ENCODE measurements at places on chromosomes 4 and X.

DNA sequence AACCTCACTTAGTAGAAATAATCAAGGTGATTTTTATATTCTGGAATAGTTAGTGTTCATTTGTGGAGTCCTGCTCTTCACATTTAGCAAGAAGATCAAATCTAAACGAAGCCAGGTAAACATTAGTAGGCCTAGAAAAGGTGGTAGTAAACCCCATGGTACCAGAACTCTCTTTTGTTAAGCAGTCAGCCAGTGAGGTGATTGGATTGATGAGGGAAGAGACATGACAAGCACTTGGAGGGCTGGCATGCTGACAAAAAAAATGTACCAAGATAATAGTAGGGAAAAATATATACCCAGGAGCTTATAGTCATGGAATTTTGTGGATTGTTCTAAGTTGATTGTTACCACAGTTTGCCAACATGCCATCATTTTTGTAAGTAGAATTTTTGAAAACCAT lies 163.8 kb downstream of the BANK1 start:
- DNase-seq, result no peak

DNA sequence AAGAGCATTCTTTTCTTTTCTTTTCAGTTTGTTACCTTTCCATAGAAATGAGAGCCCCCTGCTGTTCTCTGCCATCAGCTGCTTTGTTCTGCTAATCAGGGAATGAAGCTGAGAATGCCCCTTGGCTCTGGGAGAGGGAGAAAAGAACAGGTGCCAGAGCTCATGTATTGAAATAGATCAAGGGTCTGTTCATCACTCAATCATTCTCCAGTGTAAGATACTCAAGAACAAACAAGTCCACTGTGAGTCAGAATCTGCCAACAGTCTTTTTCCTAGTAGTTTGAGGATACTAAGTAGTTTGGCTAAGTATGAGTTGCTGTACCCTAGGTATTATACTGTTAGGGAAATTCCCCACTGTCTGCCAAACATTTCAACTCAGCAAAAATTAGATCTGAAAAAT lies 144.3 kb downstream of the RTL3 start:
- no peak for DNase-seq

DNA sequence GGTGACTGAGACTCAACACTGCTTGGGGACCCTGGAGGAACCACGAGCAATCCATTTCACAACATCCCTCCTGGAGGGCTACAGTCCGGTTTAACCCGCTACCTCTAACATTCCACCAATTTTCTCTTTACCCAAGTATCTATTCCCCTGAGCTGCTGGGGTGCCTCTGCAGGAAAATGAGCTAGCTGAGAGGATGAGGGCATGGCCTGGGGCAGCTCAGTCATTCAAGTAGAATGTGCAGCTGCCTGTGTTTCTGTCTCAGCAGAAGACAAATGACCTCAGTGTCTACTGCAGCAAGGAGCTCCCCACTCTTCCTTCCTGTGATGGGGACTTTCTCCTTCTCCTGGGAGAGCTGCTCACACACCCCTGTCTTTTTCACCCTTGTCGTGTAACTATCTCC lies 120.8 kb downstream of the ZNF518B start:
- DNase-seq, result no peak

DNA sequence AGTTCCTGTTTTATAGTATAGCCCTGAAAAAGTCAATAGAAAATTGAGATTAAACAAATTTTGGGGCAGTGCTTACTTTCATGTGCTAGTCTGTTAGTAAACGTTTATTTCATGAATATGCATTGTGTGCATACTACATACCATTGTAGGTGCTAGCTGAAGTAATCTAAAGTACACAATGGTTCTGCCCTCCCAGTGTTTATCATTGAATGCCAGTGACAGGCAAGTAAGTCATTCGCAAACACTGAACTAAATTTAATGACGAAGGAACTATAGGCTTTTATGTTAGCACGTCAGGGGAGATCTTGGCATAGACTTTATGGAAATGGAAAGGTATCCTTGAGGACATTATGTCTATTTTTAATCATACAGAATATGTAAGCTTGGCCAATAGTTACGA lies 426.9 kb upstream of the EPHA5 start:
- DNase-seq, result no peak

DNA sequence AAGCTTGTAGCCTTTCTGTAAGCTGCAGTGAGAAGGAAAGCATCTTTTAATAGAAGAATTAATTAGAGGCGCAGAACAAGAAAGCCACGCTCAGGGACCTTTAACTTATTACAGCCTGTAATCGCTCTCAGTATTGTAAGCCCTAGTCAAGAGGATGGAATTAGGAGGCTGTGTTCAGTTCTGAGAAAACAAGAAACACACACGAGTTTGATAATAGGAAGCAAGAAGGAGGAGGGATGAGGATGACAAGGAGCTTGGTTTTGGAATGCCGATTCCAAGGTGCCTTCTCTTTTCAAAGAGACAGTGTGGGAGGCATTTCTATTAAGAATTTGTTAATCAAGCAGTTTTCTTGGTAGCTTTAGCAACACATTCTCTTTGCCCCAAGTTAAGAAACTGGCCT lies 69.3 kb downstream of the NYX start:
- DNase-seq, result no peak

DNA sequence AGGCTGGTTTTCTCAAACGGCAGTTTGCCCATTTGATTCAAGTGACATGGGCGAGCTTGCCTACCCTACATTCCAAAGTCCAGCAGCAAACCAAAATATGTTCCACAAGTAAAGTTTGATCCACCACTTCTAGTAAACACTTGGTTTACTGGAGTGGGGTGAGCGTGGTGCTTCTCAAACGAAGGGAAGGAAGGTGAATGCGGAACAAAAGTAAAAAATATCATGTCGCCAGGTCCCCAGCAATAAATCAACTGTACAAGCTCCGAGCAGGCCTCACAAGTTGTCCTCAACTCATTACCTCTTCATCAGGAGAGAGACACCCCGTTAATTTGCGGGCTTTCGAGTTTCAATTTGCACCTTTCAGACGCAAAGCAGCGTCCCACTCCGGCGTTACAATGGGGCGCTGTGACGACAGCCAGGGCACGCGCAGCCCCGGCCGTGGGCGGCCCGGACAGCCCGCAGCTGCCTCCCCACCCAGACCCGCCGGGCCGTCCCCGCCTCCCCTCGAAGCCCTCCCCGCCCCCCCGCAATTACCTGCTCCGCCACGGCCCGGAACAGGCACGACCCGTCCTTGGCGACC lies 1.0 kb downstream of the OTUD4 start:
- DNase-seq, result peak; percentile 80

- DNase-seq, result no peak
Measured at GRCh38 chr4:726838-727237, 21.2 kb downstream of the PCGF3 start.

DNA sequence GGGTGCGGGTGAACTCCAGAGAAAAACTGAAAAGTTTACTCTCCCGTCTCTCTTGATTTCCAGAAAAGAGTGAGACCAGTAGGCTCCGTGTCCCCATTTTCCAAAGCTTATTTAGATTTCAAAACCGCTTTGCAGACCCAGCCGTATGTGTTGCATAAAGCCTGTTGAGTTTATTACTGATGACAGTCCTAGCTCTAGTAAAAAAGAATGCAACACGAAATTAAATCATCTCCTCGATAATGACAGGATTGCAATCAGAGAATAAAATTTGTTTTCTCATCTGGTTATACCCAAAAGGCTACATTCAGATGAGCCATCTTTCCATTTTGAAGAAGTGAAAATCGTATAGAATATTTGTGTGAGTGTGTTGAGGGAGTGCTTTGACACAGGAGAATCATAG lies 16.1 kb upstream of the VCX3A start:
- DNase-seq, result no peak

DNA sequence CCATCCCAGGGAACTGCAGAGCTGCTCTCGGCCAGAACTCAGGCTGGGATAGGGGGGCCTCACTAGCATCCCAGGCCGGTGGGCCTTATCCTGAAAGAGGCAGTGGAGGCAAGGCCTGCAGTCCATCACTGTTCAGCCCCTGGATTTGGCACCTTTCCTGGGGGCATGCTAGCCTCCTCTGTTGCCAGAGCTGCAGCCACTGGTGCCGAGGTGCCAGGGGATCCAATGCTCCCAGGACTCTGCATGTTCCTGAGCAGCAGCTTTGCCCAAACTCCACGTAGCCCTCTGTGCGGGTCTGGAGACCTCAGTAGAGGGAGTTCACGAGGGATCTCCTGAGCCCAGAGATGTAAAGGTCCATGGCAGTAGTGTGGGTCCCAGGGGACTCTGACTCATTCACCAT lies 551.7 kb upstream of the AMOT start:
- no peak for DNase-seq

DNA sequence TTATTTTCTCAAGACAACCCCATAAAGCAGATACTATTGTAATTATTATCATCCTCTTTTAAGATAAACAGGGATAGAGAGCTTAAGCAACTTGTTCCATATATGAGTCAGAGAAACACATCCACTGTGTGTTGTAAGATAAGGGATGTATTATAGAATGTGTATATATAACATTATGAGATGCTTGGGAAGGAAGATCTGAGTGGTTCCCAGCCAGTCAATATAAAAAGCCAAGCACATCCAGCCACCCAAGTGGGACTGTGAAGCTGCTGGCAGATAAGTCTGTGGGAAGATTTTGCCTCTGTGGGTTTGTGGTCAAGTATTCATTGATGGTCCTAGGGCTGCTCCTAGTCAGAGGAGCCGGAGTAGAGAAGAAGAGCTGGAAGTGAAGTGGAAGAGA lies 16.5 kb upstream of the BMPR1B start:
- DNase-seq, result no peak

- no peak for DNase-seq
Measured at GRCh38 chrX:134570509-134570846, 87.8 kb downstream of the PLAC1 start.

GRCh38 chr4:813900-814299 lies 12.0 kb downstream of the CPLX1 start:
- DNase-seq, result no peak

DNA sequence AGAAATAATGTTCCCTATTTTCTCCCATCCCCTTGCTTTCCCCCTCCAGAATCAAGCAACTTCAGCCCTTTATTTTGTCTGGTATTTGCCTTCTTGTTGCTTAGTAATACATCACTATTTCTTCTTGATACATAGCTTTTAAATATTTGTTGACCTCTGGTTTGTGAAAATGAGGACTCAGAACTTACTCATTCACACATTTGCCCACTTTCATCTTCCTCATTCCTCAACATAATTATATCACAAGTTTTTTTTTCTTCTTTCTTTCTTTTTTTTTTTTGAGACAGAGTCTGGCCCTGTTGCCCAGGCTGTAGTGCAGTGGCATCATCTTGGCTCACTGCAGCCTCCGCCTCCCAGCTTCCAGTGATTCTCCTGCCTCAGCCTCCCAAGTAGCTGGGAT lies 28.9 kb upstream of the NDUFC1 start:
- DNase-seq, result no peak

All from ascending aorta (tissue), 2 donors.